NCI-H446 (cell line): ENCODE measurements at places on chromosomes 2 and 18.

- no peak for DNase-seq
Measured at GRCh38 chr2:217951091-217951490, 51.7 kb downstream of the TNS1 start.

DNA sequence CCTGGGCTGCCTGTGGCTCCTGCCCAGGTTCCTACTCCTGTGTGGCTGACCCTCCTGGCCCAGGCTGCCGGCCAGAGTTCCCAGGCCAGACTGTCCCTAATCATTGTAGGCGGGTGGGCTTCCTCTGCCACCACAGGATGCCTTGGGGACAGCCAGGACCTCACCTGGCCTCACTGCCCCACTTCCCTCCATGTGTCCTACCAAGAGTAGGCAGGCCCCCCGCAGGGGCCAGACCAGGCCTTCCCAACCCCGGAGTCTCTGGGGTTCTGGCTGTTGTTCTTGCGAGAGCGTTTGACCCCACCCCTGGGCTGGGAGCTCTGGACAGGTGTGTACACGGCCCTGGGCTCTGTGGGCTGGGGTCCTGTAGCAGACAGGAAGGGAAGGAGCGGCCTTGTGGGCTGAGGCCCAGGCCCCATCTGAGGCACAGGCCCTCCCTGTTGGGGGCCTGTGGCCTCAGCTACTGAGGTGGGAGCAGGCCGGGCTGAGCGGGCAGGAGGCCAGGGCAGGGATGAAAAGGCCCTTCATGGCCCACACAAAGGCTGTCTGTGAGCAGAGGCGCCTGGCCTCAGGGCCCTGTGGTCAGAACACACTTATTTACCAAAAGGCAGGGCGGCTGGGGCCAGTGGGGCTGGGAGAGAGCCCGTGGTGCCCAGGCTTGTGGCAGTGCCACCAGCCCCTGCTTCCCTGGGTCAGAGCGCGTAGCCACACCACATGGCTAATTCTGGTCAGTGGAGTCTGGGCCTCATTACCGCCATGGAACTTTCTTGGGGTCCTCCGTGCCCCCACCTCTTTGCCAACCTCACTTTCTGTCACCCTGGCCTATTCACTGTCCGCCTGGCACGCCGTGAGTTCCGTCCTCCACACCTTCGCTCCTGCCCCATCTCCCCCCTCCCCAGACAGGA, 2.0 kb downstream of the SNORC start:
- no peak for DNase-seq

- no peak for DNase-seq
Measured at GRCh38 chr2:171318463-171318934, 115.3 kb downstream of the METTL8 start.

GRCh38 chr2:39099870-39100728, 20.8 kb downstream of the SOS1 start:
- no peak for DNase-seq

- no peak for DNase-seq
Measured at GRCh38 chr2:152766928-152767327, 48.5 kb downstream of the ARL6IP6 start.

- DNase-seq, result no peak
Measured at GRCh38 chr2:61328707-61329251, 142.1 kb downstream of the USP34 start.

DNA sequence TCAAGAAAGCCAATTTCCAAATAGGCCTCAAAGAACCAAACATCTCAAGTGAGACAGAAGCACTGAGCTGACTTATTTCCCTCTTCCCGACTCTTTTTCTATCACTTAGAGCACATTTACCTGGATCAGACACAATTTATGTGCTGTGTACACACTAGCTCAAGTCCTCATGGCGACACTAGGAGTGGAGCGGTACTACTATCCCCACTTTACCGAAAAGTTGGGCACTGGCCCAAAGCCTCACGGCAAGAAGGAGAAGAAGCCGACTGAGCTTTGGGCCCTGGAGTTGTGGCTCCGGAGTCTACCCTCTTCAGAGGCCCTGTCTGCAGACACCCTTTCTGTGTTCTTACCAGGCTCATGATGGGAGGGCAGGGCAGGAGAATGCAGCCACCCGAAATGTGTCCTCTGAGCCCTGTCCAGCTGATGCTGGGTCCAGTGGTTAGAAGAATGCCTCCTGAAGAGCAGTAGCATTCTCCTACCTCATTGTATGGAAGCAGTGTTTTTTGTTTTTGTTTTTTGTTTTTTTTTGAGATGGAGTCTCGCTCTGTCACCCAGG, 91.7 kb upstream of the CNGA3 start:
- no peak for DNase-seq

DNA sequence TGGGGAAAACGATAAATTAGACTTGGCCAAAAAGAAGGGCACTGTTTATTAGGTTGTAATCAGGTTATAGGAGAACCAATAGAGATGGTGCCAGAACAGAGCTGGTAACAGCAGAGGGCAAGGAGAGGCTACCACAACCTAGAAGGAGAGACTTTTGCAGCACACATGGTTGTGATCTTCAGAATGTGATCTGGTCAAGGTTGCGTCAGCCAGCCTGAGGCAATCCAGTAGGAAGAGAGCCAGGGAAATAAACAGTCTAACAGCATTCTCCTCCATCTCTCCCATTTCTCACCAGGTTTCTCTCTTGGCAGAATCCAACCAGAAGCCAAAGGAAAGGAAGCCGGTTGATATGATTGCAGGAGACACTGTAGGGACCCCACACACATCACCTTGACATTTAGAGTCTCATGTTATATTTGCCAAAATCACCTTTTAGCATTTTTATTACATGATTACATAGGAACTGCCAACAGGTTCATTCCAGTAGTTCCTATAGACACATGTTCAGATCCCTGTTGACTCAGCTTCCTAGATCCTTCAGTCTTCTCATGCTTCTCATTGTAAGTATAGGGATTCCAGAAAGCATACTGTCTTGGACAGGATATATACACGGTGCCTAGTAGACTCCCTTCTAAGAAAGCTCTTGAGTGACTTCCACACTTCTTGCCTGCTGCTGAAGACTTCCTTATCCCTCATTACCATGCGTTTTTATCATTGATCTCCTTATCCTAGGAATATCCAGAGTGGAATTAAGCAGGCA, 17.6 kb upstream of the SPATS2L start:
- no peak for DNase-seq

DNA sequence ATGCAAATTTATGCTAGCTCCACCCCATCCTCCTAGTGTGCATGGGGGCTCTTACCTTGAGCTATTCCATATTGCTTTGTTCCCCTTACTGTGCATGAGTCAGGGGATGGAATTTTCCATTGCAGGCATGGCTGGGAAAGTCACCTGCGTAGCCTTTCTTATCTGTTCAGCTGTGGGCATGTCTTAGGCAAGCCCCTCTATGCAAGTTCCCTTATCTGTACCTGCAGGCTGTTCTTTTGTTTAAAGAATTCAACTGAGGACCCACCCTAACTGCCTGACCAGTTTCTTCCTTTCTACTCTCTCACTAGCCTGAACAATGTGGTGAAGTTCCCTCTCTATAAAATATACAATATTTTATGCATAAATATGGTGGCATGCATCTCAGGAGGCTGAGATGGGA, 54.2 kb upstream of the CDCA7 start:
- DNase-seq, result no peak

- no peak for DNase-seq
Measured at GRCh38 chr18:47881752-47882455, 48.6 kb downstream of the SMAD2 start.

DNA sequence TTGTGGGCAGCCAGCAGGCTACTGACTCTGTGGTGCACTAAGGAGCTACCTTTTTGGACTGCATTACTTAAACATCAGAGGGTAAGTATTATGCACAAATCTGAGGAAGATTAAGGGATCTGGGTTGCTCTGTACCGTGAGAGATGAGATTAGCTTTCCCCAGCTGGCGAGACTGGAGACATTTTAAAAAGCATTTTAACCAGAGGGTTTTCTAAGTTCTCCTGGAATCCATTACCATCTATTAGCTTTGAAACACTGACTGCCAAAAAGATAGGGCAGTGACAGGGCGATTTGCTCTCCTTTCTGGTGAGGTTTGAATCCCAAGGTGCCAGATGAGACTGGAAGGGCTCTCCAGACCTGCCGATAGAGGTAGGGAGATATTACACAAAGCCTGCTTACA, 63.2 kb downstream of the LYPD6 start:
- DNase-seq, result no peak

DNA sequence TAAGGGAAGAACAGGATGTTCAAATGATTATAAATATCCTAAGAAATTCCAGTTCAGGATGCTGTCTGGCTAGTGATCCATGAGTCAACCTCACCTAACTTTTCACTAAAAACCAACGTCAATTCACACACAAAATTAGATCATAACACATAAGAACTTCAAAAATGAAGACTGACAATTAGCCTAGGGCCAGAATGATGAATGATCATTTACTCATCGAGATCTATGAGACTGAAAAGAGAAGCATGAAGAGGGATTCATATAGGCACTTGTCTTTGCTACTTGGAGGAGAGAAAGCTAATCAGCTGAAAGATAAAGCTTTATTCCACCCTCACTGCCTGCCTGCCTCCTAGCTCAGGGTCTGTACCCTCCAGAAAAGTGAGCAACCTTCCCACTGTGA, 29.8 kb downstream of the ADD2 start:
- no peak for DNase-seq

GRCh38 chr18:58057291-58057965, 13.4 kb downstream of the NEDD4L start:
- no peak for DNase-seq

DNA sequence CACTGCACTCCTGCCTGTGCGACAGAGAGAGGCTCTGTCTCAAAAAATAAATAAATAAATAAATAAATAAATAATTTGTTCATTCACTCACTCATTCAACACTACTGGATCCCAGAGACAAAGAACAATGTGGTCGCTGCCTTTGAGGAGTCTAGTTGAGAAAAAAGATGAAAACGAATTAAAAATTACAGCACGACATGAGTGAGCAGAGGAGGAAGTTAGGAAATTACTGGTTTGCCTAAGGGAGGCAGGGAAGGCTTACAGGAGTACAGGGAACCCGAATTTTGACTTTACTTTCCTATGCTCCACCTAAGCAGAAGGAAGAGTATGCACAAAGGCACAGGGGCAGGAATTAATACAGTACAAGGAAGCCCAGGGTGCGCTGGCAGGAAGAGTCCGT, 4.2 kb upstream of the KCMF1 start:
- DNase-seq, result no peak

DNA sequence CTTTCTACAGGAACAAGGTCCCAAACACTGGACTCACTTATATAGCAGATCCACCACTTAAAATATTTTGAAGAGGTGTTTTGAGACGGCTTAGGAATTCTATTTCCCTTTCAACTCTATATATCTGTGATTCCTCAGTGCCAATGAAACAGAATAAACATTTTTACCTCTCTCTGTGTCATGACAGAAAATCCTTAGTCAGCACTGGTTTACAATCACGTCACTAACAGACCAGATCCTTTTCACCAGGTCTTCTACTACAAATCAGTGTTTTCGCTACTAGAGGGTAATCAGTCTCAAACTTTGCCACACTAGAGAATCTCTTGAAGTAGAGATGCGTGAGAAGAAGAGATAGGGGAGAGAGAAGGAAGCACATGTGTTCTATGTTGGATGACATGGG, 325.6 kb downstream of the SS18 start:
- no peak for DNase-seq

GRCh38 chr2:129459200-129459876, 520.1 kb upstream of the RAB6C start:
- no peak for DNase-seq

- no peak for DNase-seq
Measured at GRCh38 chr2:199405241-199405640, 52.5 kb downstream of the SATB2 start.

DNA sequence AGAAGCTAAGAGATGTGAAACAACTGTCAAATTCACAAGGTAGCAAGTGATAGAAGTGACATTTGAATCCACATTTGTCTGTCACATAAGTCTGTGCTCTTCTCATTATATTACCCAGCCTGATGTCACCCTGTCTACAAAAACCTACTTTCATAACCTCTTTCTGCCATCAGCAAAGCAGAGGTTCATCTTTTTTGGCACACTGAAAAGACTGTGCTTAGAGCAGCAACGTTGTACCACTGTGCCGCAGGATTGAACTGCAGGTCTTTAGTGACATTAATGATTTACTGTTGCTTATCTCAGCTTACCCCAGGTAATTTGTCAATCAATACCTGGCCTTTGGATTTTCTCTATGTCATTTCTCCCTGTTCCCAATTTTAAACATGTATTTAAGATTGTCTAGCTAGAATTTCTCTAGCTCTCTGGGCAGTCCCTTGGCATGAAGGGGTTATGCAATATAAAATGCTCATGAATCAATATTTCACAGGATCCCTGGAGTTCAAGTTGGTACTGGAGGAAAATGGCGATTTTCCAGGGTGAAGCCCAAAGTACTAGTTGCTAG, 31.4 kb upstream of the TDRD15 start:
- no peak for DNase-seq

DNA sequence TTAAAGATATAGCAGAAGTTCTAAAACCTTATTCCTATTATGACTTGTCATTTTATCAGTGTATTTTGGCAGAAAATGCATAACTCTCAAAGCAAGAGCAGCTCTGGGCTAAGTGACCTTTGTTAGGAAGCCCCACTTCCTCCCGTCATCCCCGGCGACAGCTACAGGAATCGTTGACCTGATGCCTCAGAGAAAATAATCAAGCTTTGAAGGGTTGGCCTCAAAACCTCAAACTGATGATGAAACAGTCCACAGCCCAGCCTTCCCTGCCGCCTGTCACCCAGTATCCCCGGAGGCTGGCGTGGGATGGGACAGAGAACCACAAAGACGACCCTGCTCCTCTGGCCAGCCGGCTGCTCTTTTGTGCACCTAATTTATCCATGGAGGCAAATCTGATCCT, 65.3 kb downstream of the KCNF1 start:
- no peak for DNase-seq
